ENCODE measurements at places on chromosomes 7 and 10. TPM values are rescaled to one million over a fixed set of nuclear protein-coding genes. Genes with fewer than 3 reads are reported as not detected.

Gene LAMB4
- 0.07 TPM for total RNA-seq

Gene C7orf57
- total RNA-seq, result 0.28 TPM

Gene CD36
- total RNA-seq, result 0.20 TPM

Gene PRKG1
- total RNA-seq, result 0.95 TPM

Gene VIPR2
- total RNA-seq, result not detected

Gene MCM7
- 234 TPM for total RNA-seq

Gene HILPDA
- total RNA-seq, result 11.8 TPM

Gene C10orf53
- not detected for total RNA-seq

Gene NEUROD6
- not detected for total RNA-seq

Gene PCDH15
- not detected for total RNA-seq

Gene WDFY4
- total RNA-seq, result not detected

Gene GPNMB
- 15.1 TPM for total RNA-seq

Gene BMPER
- total RNA-seq, result 0.20 TPM

Gene UCN3
- total RNA-seq, result not detected

Gene MRLN
- not detected for total RNA-seq

Gene CLDN4
- total RNA-seq, result 8.1 TPM

Gene CFTR
- not detected for total RNA-seq

Data from foreskin keratinocyte (primary cell).